CD4-positive, CD25-positive, alpha-beta regulatory T cell (primary cell): ENCODE measurements at places on chromosomes 12 and 14.
A peak's percentile ranks its signal among the peaks of the same experiment; 100 is the strongest.

GRCh38 chr12:124411953-124412645 lies 117.2 kb downstream of the RFLNA start:
- no peak for DNase-seq

- DNase-seq = no peak
These were observed 81.5 kb downstream of the AEBP2 start for GRCh38 chr12:19520646-19521415.

GRCh38 chr12:14769466-14769968 lies 33.8 kb downstream of the WBP11 start:
- DNase-seq = no peak

GRCh38 chr14:50233951-50234250 lies 2.5 kb upstream of the SOS2 start:
- DNase-seq = peak; percentile 71

- no peak for DNase-seq
These were observed 36.9 kb upstream of the WDR89 start for GRCh38 chr14:63678536-63678935.

DNA sequence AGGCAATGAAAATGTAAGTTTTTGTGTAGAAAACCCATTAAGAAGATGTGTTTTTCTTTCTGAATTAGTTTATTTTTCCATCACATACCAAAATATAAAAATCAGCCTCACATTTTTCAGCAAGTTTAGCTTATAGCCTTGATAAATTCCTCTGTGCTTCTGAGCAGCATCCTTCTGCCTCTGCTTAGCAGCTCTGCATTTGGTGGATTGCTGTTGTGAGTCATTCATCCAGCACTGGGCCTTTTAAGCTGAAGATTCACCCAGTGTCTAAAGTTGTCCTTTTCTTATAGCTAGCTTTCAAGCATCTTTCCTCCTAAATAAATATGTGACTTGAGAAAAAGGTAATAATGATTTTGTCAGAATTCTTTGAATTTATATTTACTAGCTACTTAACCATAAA lies 206.1 kb downstream of the PCNX1 start:
- DNase-seq = no peak

- DNase-seq = no peak
These were observed 199.0 kb downstream of the RAD51B start for GRCh38 chr14:68018598-68018997.

GRCh38 chr12:69508091-69508490 lies 37.9 kb downstream of the FRS2 start:
- no peak for DNase-seq

GRCh38 chr12:113700943-113701342 lies 229.3 kb upstream of the LHX5 start:
- no peak for DNase-seq

DNA sequence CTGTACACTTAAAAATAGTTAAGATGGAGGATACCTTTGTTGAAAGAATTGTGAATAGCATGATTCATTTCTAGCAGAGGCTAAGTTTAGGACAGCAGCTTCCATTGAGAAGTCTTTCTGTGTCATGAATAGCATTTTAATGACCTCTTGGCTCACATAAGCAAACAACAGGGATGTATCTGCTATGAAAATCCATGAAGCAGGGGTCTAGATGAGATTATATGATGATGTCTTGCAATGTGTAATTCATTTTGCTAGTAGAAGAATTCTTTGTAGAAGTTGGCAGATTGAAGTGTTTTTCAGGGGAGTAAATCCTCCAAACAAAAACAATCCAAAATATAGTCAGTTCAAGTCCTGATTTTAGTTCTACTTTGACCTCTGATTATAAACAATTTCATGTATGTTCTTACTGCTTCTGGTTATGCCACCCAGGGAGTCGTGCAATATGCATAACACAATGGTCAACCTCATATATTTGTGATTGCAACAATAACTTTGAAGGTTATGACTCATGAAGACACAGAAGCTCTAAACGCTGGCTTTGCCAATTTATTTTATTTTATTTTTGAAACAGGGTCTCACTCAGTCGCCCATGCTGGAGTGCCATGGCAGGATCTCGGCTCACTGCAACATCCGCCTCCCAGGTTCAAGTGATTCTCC lies 6.9 kb upstream of the RD3L start:
- DNase-seq = no peak

DNA sequence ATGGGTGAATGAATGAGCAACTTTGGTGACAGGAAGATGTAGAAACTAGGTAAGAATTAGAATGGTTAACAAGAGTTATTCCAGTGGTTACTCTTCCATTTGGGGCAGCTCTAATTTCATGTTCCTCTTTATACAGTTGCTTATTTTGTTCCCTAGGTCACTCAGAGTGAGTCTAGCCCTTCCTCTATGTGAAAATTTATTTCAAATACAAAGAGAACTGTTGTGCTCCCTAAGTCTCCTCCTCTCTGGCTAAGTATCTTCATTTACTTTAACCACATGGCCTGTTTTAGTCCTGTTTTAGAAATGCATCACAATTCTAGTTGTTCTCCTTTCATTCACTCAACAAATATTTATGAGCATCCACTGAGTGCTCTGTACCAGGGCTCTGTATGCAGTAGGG lies 51.1 kb upstream of the HIF1A start:
- DNase-seq = no peak

DNA sequence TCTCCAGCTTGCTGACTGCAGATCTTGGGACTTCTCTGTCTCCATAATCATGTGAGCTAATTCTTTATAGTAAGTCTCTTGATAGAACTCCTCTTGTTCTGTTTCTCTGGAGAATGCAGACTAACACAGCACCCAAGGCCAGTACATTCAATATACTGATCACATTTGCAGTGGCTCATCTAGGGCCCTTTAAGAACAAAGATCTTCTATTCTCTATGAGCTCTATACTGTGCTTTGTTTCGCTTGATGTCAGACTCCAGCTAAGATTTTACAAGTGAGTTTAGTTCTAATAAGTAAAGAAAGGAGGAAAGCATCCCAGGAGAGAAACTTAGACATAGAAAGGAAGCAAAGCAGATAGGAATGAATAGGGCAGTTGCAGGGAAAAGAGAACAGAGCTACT lies 69.3 kb upstream of the TMPO start:
- no peak for DNase-seq

- no peak for DNase-seq
These were observed 119.5 kb downstream of the TTC7B start for GRCh38 chr14:90696720-90697119.

- DNase-seq = no peak
These were observed 95.0 kb downstream of the ACSS3 start for GRCh38 chr12:81172851-81173250.

GRCh38 chr14:94043111-94043755 lies 17.1 kb downstream of the OTUB2 start:
- no peak for DNase-seq

- no peak for DNase-seq
These were observed 227.9 kb downstream of the SLC25A21 start for GRCh38 chr14:36944307-36945010.

- DNase-seq = no peak
These were observed 118.4 kb upstream of the NCOR2 start for GRCh38 chr12:124685689-124686369.

DNA sequence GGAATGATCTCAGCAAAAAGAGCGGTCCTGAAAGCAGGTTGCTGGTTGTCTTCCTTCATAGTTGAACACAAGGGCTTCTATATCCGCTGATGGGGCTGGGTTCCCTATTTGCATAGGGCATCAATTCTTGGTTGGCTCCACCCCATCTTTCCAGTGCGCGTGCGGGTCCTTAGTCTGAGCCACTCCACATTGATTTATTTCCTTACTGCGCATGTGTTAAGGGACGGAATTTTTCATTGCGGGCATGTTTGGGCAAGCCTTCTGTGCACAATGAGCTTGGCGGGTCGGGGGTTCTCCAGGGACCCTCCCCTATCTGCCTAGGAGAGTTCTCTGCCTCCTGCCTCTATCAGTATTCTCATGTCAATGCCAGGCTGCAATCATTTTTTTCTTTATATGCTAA lies 21.2 kb upstream of the DLGAP5 start:
- no peak for DNase-seq
